Brain (organoid and tissue), 16 donors: ENCODE measurements at places on chromosomes 6 and 20. TPM values are rescaled to one million over a fixed set of nuclear protein-coding genes. Genes with fewer than 3 reads are reported as not detected.

The MYH7B gene
- polyA plus RNA-seq: 6.3 TPM

The KCNK16 gene
- 57.1 TPM for polyA plus RNA-seq

The TMEM217 gene
- 1.1 TPM for polyA plus RNA-seq

The PPP1R3G gene
- polyA plus RNA-seq: 1.1 TPM

The RSPH3 gene
- 7.4 TPM for polyA plus RNA-seq

The CDH4 gene
- polyA plus RNA-seq: 5.2 TPM

The CLVS2 gene
- 0.58 TPM for polyA plus RNA-seq

The RUNX2 gene
- polyA plus RNA-seq: 0.31 TPM

The KCNB1 gene
- 8.4 TPM for polyA plus RNA-seq

The C6orf58 gene
- not detected for polyA plus RNA-seq

The KCNQ5 gene
- polyA plus RNA-seq: 2.0 TPM

The OR12D3 gene
- polyA plus RNA-seq: not detected

The CTCFL gene
- not detected for polyA plus RNA-seq

The PRPH2 gene
- 2.0 TPM for polyA plus RNA-seq

The SLC16A10 gene
- polyA plus RNA-seq: 1.6 TPM
